NCI-H2107 (cell line): ENCODE measurements at places on chromosomes 2 and 18.

DNA sequence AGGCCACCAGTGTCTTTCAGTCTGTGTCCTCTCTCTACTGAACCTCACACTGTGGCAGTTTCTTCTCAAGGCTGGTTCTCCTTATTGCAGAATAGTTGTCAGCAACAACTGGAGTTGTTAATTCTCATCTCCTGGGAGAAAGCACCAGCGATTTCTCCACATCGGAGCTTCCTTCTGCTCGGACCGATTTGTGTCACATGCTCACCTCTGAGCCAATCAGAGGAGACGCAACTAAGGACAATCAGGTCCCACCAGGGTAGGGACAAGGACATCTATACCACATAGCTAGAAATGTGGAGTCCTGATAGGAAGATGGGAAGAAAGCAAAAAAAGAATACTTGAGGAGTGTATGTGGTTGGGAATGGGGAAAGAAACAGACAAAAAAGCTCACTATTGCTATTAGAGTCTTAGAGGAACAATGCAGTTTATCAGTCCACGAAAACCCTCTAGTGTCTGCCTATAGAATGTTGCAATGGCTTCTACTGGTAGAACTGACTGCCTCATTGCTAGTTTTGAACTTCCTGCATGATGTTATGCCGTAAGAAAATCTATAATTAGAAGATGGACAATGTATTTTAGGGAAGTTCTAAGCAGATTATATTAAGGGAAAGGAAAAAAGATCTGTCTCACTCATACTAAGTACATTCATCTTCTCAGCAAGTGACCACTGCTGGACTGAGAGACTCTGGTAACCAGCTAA lies 169.7 kb downstream of the CDCA7 start:
- DNase-seq: no peak

DNA sequence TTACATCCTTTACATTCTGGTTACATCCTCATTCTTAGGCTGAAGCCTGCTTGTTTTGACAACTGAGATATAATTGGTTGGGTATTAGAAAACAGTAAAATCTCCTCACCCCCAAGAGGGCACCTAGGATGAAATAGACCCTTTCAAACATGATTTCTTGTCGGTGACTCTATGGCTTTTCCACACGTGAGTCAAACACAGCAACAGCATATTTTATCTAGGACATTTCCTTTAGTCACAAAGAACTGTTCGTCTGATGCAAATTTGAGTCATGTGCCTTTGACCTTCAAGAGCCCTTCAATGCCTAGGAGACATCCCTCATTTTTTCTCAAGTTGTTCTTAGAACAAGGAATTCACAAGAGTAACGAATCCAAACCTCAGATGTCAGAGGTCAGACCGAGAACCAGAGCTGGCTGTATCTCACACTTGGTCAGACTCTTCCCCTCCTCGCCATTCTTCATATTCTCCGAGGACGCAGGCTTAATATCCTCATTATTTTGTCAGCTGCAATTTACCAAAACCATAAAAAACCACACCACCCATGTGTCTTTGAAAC lies 60.5 kb upstream of the ALKAL2 start:
- DNase-seq: no peak

DNA sequence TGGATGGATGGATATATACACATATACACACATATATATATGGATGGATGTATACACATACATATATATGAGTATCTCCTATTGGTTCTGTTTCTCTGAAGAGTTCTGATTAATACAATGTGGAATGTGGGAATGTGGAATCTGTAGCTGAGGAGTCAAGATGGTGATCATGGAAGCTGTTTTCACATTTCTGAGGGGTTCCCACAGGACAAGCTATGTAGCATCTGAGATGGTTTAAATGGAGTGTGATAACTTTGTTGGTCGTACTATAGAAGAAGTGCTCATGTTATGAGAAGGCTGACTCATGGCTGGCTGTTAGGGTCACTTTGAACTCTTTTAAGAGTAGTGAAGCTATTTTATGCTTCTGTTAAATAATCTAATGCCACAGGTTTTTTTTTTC lies 279.7 kb downstream of the MEIS1 start:
- DNase-seq: no peak

DNA sequence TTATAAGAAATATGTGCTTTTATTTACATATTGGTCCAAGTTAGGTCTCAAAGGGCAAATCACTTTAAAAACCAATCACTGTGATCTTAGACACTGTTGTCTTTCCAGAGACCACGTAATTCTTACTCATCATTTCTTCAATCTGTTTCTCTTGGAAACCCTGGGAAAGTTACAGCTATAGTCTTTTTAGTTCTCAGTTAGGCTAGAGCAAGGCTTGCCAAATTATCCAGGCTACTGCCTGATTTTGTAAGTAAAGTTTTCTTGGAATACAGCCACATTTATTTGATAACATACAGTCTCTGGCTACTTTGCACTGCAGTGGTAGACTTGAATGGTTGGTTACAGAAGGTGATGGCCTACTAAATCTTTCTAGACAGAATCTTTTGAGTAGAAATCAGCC lies 106.0 kb downstream of the KIAA1328 start:
- DNase-seq: no peak

- DNase-seq: no peak
Measured at GRCh38 chr18:34921811-34922385, 119.3 kb upstream of the MAPRE2 start.

DNA sequence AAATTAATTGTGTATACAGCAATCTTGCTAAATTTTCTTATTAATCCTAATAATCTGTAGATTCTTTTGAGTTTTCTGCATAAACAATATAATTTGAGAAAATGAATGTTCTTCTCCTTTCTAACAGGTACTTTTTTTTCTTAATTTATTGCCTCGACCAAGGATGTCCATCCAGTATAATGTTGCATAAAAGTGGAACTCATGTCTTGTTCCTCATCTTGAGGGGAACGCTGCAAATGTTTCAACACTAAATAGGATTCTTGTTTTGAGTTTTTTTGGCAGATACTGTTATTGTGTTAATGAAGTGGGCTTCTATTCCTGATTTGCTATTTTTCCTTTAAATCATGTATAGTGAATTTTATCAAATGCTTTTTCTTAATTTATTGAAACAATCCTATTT lies 244.4 kb upstream of the REV1 start:
- no peak for DNase-seq

DNA sequence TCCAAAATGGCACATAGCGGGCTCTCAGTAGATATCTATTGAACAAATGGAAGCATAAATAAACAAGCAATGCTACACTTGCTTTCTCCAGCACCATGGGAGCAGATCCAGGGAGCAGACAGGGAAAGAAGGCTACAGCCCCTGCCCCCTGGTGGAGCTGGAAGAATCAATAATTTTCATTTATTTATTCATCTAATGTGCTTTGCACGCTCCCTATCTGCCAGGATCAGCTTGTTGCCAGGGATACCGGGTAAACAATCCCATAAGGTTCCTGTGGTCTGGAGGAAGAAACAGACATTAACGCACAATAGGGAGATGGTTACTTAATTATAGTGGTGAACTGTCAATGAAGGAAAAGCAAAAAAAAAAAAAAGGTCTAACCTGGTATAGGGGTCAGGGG lies 40.1 kb upstream of the CLASP1 start:
- no peak for DNase-seq

GRCh38 chr18:47898696-47899095 lies 31.8 kb downstream of the SMAD2 start:
- DNase-seq: no peak

GRCh38 chr18:6874315-6874714 lies 144.8 kb downstream of the ARHGAP28 start:
- no peak for DNase-seq

- no peak for DNase-seq
Measured at GRCh38 chr2:45047301-45047700, 38.0 kb upstream of the SIX2 start.

DNA sequence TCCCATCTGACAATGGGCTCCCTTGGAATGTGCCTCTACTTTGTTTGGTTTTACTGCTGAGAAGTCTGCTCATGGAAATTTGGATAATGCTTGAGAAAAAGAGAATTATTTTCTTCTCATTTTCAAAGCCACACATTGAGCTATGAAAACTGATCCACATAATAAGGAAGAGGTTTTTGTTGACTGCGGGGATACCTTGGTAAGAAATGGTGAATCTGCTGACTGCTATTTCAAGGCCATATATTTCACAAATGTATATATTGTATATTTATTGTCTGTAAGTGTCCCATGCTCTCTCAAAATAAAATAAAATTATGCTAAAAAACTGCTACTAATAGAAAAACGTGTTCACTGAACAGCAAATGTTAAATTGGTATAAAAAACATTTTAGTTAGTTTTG lies 15.1 kb downstream of the SH3YL1 start:
- DNase-seq: no peak

- DNase-seq: no peak
Measured at GRCh38 chr2:120917886-120918285, 182.2 kb downstream of the GLI2 start.

- DNase-seq: peak; percentile 64
Measured at GRCh38 chr2:132547090-132547687, 122.8 kb downstream of the LYPD1 start.

DNA sequence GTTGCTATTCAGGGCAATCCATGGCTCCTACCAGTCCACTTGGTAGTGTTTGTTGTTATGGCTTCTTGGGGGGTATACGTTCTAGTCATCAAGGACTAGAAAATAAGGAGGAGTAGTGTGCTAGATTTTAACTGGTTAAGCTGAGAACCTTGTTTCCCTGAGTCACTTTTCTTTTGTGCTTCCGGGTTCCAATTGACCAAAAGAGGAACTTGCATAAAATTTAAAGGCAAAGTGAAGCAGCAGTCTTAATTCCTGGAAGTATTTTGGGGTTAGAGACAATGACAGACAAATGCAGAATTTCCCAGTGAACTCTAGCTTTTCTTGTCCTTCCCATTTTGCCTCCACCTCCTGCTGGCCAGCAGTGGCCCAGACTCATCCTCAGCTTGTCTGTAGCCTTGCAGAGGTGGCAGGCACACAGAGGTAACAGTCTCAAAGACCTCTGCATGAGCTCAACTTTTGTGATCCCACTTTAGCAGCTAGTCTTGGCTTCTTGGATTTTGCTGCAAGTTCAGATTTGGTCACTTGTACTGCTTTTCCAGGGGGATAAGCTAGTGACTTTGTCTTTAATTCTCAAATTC lies 1105.8 kb upstream of the NXPH2 start:
- no peak for DNase-seq

- DNase-seq: no peak
Measured at GRCh38 chr2:177893880-177894279, 178.7 kb downstream of the PDE11A start.

DNA sequence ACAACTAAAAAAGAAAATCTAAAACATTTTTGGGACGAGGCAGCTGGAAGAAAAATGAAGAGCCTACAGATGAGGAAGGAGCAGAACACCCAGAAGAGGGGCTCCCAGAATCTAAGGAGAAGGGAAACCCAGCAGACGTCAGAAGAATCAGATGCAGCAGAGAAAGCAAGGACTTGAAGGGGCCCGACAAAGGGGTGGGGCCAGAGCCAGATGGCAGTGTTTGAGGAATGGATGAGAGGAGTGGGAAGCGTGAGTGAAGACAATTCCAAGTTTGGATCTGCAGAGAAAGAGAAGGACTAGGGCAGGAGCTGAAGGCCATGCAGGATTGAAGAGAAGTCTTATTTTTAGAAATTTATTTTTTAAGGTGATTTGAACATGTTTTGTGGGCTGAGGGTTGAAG lies 19.3 kb downstream of the PTMA start:
- no peak for DNase-seq

- DNase-seq: no peak
Measured at GRCh38 chr2:46966576-46966975, 51.0 kb upstream of the MCFD2 start.

DNA sequence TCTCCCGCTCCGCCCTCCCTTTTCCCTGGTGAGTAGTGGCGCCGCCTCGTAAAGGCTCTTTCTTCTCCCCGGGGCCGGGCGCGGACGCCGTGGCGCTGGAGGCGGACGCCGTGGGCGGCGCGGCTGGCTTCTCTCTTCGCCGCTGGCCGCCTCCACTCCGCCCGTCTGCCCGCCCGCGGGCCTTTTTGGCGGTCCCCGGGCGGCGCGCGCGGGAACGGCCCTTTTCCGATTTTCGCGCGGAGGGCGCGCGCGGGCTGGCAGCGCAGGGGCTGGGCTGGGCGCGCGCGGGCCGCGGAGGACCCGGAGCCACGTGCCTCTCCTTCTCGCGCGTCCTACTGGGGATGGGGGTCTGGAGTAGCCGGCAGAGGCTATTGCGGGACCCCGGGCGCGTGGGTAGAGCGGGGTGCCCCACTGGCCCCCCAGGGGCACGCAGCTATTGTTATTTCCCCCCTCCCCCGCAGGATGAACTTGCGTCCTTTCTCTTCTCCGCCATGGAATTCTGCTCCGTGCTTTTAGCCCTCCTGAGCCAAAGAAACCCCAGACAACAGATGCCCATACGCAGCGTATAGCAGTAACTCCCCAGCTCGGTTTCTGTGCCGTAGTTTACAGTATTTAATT lies 472 bp downstream of the SLC20A1 start:
- DNase-seq: no peak

GRCh38 chr18:50973367-50974126 lies 5.7 kb downstream of the ELAC1 start:
- no peak for DNase-seq

DNA sequence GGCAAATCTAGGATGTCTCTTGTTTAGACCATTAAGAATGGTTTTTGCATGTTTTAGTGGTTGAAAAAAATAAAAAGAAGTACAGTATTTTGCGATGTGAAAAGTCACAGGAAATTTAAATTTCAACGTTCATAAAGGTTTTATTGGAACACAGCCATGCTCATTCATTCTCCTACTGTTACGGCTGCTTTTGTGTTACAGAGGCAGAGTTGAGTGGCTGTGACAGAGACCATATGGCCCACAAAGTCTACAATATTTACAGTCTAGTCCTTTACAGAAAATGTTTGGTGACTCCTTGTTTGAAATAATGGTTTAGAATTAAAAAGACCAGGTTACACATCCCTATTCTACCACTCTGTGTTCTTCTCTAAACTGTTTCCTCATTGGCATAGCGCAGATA lies 48.1 kb downstream of the MYOM1 start:
- DNase-seq: no peak

- no peak for DNase-seq
Measured at GRCh38 chr2:41905597-41906337, 142.1 kb upstream of the PKDCC start.

DNA sequence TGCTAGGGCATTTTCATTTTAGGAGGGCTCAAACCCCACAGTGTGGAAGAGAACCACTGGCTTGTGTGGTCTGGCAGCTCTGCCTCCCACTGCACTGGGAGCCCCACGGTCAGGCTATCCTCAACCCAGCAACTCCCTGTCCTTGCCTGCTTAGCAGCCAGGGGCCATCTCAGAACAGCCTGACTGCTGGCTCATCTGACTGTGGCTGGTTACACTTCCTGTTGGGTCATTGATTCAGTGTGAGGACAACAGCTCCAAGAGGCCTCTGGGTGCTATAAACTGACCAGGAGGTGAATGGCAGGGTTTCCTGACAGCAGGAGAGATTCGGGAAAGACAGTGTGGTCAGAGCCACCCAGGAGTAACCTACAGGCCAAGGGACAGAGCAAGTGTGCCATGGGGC lies 40.1 kb downstream of the AMER3 start:
- DNase-seq: no peak
